NCI-H2029 (cell line): ENCODE measurements at places on chromosomes 13 and 19.
A peak's percentile ranks its signal among the peaks of the same experiment; 100 is the strongest.

- DNase-seq: no peak
These were observed 75.4 kb downstream of the PEG3 start for GRCh38 chr19:56765137-56765536.

- DNase-seq: no peak
These were observed 108.2 kb downstream of the SIPA1L3 start for GRCh38 chr19:38015216-38015615.

DNA sequence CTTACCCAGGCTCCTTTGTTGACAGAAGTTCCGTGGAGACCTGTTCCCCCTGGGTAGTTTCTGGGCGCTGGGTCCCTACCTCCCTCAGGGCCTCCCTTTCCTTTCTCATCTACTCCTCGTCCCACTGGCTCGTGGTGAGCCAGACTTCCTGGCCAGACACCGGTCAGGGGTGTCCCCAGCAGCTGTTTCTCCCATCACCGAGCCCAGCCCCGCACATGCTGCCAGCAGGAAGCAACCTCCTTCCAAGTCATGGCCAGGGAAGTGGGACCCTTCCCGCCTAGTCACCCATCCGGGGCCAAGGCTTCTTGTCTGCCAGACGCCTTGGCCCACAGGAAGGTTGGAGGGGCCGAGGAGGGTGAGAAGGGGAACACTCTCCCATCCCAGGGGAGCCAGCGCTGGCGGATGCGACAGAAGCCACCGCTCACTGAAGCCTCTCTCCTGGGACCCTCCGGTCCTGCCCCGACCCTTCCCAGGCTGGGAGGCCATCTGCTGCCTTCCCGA lies 5.7 kb downstream of the PAK4 start:
- DNase-seq: no peak

DNA sequence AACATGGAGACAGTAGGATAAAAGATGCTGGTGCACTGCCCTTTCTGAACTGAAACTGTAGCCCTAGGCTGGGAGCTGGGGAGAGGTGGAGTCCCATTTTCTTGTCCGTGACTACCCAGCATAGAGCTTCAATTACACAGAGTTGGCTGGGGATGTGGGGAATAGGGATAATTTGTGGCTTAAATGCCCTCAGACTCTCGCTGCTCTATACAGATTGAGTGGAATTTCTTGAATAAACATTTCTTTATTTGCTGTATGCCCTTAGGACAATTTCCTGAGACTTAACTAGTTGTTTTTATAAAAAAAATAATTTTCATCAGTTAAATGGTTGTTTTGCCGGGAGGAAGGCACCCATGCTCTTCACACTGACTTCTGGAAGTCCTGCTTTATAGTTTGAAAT lies 7.2 kb downstream of the IGFL2 start:
- DNase-seq: no peak

DNA sequence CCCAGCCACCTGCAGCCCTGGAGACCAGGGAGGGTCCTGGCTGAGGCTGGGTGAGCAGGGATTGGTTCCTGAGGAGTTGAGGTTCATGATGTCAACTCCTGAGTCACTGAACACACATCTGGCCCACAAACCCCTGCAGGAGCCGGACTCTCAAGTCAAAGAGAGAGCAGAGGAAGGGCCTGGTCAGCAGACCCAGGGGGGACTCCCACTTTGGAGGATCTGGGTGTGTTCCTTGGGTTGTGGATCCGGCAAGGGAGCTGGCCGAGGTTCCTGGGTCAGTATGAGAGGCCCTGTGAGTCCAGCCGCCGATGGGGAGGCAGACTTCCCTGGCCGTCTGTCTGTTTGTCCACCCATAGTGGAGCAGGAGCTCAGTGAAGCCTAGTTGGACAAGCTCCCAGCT lies 4.0 kb downstream of the SLC7A10 start:
- DNase-seq: no peak

GRCh38 chr13:48890391-48890790 lies 85.3 kb upstream of the FNDC3A start:
- no peak for DNase-seq

GRCh38 chr19:55939206-55939605 lies 7.1 kb upstream of the NLRP13 start:
- no peak for DNase-seq

GRCh38 chr13:32200741-32201140 lies 114.4 kb downstream of the ZAR1L start:
- DNase-seq: no peak

GRCh38 chr19:51784922-51785690 lies 9.9 kb upstream of the FPR3 start:
- DNase-seq: no peak

DNA sequence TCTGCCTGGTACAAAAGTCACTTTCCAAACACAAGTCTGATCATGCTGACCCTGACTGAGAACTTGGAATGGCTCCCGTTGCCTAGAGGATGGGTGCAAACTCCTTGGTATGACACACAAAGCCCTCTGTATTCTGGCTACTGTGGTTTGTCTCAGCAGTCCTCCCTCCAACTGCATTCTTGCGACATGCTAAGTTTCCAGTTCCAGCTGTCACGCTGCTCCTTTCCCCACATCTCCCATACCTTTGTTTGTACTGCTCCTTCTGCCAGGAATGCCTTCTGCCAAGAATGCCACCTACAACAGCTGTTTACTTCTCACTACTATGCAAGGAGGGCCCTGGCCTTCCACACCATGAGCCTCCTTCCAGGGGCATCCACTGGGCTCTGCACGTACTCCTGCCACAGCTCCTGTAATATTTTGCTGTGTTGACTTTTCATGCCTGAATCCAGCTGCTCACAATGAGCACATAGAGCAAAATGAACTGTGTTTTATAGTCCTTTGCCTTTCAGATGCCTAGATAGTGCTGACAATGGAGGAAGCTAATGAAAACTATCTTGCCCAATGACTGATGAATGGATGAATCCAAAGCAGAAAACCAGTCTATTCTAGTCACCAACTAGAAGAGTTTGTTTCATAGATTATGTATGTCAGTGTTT lies 543.7 kb downstream of the EFNB2 start:
- no peak for DNase-seq

GRCh38 chr19:27776020-27776419 lies 1436.9 kb downstream of the UQCRFS1 start:
- no peak for DNase-seq

- DNase-seq: no peak
These were observed at the start of gene KLK13 for GRCh38 chr19:51064534-51065220. KLK13 (minus strand) TSS chr19:51065092; CDS start chr19:51065067, 25 bp downstream.

GRCh38 chr13:19596960-19597361 lies 35.6 kb upstream of the TPTE2 start:
- no peak for DNase-seq

DNA sequence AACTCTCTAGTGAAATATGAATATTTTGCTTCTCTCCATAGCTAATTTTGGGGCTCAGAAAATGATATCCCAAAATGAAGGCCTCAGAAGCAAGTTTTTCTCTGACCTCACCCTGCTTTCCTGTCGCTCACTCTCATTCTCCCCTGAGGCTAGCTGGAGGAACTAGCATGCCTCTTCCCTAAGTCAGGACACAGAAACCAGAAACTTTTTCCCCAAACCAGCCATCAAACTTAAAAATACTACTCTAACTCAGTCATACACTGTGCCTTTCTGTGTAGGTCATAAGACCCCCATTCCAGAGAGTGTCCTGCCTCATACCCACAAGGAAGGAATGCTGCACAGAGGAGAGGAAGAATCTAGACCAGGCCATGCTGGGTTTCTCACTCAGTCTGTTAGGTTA lies 329.6 kb downstream of the PCDH20 start:
- DNase-seq: no peak

- DNase-seq: no peak
These were observed 1474.3 kb downstream of the UQCRFS1 start for GRCh38 chr19:27738569-27739193.

- no peak for DNase-seq
These were observed 1.1 kb downstream of the ZNF625 start for GRCh38 chr19:12155324-12155860.

DNA sequence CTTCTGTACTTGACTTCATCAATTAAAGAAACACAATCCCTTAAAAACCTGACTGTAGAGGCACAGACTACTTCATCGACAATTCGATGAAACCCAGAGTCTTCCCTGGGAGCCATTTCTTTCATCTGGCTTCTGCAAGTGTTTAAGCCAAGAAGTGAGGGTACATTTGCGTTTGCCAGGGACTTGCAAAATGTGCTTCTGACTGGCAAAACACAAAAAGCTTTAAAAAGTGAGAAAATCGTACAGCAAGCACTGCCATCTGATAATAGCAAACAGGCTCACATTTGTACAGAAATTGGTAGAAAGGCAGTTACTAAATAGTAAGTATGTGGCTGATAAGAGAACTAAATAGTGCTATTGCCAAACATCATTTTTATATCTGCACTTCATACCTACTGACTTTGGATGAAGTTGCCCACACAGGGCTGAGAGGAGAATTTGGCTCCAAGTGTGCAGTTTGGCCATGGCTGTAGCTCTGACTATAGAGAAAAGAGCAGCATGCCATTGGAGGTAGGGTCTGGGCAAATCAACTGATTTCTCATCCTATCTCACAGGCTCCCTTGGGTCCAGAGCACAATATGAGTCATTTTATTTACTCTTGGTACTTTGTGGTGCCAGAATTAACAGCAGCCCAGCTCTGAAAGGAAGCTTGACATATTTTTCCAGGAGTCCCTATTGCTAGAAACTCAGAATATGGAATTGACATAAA lies 358.1 kb downstream of the OXGR1 start:
- DNase-seq: no peak

GRCh38 chr19:5436106-5436947 lies 18.9 kb upstream of the ZNRF4 start:
- DNase-seq: no peak

- no peak for DNase-seq
These were observed 16.0 kb upstream of the EMC10 start for GRCh38 chr19:50460161-50460765.

DNA sequence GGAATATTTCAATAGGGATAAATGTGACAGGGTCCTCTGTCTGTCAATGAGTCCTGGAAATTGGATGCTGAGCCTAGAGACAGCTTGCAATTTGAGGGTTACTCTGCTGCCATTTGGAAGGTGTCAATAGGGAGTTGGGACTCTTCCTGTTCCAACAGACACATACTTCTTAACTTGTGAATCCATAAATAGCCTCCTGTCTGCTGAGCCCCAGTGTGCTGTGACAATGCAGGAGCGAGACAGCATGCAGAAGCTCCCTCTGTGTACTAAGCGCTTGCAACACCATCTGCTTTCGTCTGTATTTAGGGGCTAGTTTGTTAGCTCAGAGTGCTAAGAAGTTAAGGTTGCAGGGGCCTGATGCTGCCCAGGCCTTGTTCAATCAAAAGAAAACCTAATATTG lies 58.5 kb upstream of the GPR12 start:
- no peak for DNase-seq

- peak; percentile 47 for DNase-seq
These were observed 6.1 kb downstream of the BEST2 start for GRCh38 chr19:12757544-12758274.

DNA sequence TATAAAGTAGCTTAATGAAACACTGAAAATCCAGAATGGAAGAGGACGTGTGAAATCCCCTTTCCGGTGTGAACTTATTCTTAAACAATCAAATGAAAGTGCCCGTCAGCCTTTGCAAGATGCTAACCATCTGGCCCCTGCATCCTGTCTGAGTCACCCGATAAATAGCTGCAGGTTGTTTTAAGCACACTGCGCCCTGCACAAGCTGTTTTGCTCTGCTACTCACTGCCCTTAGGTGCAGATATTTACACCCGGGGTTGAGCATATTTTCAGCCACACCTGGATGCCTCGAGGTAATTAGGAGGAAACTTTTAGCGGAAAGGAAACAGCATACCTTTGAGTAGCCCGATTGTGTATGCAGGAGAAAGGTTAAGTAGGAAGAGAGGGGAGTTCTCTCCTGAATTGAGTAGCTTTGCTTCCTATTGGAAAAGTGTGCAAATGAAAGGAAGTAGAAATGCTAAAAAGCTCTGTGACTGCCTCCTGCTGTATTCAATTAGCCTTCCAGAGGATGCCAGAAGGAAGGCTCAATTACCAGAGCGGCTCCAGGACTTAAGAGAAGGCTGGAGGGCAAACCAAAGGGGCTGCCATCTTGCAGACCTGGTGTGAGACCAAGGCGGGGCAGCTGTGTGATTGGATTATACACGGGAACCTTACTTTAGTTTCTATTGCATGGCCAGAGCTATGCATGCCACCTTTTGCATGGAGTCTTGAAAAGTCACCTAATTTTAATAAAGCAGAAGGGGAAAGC lies 42.5 kb downstream of the IRS2 start:
- DNase-seq: no peak

DNA sequence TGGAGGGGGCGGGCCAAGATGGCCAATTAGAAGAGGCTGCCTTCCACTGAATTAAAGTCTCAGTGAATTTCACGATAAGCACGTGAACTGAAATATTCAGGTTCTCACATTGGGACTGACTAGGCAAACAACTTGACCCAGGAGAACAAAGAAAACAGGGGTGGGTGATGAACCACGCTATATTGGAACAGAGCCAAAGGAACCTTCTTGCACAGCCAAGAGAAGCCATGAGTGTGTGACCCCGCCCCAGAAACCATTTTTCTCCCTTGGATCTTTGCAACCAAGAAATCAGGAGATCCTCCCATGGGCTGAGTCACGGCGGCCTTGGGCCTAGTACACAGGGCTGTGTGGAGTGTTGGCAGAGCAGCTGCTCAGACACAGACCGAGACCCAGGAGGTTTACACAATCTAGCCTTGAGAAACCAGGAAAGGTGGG lies 36.8 kb downstream of the ERICH4 start:
- peak; percentile 12 for DNase-seq

GRCh38 chr13:40589285-40590109 lies 76.9 kb downstream of the FOXO1 start:
- DNase-seq: no peak

DNA sequence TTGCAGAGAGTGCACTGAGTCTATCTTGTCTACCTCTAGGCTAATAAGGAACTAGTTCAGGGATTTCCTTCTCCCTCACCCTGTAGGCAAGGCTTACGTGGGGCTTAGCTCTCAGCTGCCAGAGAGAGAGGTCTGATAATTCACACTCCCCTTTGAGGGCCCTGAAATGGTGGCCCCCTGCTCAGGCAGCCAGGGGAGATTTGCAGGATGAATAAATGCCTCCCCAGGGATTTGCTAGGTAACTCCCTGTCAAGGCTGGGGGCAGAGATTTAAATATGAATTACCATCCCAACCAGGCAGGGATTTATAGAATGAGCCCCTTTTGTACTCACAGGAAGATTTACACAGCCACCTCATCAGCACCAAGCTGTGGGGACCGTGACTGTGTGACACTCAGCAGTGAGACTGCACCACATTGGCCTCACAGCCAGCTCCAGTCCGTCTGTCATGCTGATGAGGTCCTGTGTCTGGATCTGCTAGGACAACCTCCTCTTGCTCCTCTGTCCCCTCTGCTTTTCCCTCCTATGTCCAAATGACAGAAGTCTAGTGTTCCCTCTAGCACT lies 73.4 kb downstream of the CBY2 start:
- DNase-seq: no peak

DNA sequence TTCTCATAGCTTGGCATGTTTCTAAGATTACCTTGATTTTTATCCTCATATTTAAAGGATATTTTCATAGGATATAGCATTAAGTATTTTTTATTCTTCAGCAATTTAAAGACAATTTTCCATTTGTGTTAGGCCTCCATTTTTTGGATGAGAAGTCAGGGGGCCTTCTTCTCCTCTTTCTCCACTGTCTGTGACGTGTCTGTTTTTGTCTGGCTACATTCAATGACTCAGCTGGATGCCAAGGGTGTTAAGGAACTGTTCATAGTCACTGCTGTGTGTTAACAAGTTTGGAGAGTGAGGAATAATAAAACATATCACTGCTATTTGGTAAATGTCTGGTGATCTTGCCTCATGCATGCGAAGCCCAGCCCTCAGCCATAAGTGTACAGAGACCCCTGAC lies 36.4 kb downstream of the ZNF582 start:
- no peak for DNase-seq

GRCh38 chr13:109963960-109964563 lies 177.7 kb upstream of the IRS2 start:
- DNase-seq: no peak

- no peak for DNase-seq
These were observed 1299.2 kb upstream of the SPRY2 start for GRCh38 chr13:81639984-81640582.
